ENCODE measurements at places on chromosomes 5 and 9.

DNA sequence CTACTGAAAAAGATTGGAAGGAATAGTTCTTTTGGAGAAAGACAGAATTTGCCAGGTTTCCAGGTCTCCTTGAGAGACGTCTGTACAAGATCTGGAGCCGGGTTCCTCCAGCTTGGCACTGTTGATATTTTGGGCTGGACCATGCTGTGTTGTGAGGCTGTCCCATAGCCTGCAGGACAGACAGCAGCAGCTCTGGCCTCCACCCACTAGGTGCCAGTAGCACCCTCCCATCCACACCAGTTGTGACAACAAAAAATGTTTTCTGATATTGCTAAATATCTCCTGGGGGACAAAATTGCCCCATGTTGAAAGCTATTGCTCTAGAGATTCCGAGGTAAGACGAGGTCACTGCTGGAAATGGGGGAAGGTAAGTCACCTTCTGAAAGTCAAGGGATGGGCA lies 287.7 kb upstream of the DAP start:
- no peak for DNase-seq

- DNase-seq: no peak
Observed at GRCh38 chr9:112239284-112239683, 64.2 kb upstream of the SUSD1 start.

GRCh38 chr9:81113453-81114124 lies 575.8 kb downstream of the TLE1 start:
- DNase-seq: no peak

- no peak for DNase-seq
Observed at GRCh38 chr5:151691706-151692105, 5.0 kb upstream of the SPARC start.

DNA sequence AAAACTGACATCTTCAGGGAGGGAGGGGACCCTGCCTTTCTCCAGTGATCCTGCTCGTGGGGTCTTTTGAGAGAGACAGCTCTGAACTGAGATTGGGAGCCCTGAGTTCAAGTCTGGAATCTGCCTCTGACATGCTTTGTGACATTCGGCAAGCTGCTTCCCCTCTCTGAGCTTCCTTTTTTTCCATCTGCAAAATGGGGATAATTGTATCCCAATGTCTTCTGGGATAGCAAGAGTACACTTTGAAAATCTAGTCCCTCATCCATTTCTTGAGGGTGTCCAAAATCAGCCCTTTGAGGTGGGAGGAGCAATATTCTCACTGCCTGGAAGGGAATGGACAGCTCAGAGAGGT lies 186.3 kb downstream of the RGS3 start:
- no peak for DNase-seq

DNA sequence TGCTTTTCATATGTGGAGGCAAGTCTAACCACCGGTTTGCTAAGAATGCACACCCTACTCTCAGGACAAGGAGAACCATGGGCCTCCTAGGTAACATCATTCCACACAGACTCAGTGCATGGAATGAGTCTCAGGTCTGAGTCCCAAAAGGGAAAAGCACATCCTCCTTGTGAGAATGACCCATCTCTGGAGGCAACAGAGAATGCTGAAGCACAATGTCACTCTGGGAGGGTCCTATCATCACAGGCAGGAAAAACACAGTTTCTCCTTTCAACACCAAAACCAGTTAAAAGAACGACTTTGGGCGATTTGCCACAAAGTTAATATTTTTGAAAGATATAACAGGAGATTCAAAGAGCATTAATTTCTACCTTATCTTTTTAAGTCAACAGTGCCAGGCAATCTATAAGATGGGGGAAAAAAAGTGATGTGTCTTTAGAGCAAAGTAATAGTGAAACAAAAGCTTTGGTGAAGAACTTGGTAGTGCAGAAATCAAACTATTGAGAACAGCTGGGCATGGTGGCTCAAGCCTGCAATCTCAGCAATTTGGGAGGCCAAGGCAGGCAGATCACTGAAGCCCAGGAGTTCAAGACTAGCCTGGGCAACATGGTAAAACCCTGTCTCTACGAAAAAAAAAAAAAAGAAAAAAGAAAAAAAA lies 97.3 kb downstream of the OXCT1 start:
- no peak for DNase-seq

Measured in fibroblast of pulmonary artery (primary cell).